GM23338 (cell line): ENCODE measurements at places on chromosomes 13 and 19. TPM values are rescaled to one million over a fixed set of nuclear protein-coding genes. Genes with fewer than 3 reads are reported as not detected.

The BST2 gene
- polyA plus RNA-seq, result 22.0 and 24.9 TPM in 2 replicates

The ONECUT3 gene
- polyA plus RNA-seq, result not detected in 2 replicates

The SMAD9 gene
- 0.95 and 1.3 TPM in 2 replicates for polyA plus RNA-seq

The KLK3 gene
- polyA plus RNA-seq, result 0.14 and 0.19 TPM in 2 replicates

The SYDE1 gene
- 3.4 and 4.1 TPM in 2 replicates for polyA plus RNA-seq

The OR10H1 gene
- 0.05 TPM in 1 of 2 replicates, not detected in the other for polyA plus RNA-seq
